ENCODE measurements at places on chromosomes 6 and 20. TPM values are rescaled to one million over a fixed set of nuclear protein-coding genes. Genes with fewer than 3 reads are reported as not detected.

The TPBG gene
- 21.2 TPM for total RNA-seq

The LRFN2 gene
- 0.32 TPM for total RNA-seq

The HBS1L gene
- total RNA-seq, result 47.0 TPM

The ADAM33 gene
- 2.5 TPM for total RNA-seq

DNA sequence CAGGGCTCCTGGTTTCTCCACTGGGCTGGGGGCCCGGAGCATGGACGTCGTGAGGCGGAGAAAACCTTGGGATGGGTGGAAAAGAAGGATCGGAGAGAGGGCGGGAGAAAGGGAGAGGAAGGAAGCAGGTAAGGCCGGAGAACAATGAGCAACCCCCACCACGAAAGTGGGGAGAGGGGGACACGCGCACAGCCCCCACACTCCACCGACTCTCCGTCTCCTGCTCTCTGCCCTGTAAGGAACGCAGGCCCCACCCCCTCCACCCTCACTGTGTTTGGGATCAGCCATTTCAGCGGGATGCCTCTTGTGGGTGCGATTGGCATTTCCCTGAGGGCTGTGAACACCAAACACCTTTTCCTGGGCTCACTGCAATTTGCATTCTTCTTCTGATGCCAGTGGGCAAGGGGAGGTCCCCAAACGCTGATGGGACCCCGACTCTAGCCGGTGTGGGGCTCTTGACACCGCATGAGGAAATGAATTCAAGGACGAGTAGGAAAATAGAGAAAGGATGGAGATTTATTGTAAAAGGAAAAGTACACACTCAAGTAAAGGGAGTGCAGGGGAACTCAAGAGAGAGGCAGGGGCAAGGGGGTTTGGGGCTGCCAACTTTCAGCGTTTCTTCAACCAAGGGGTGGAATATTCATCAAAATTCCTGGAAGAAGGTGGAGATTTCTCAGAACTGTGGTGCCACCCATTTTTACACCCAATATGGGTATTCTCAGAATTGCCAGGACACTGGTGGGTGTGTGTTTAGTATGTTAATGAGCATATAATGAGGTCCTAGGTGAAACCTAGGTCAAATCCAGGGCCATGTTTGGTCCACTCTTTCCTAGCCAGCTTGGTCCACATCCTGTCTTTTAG lies 13.1 kb upstream of the RAET1L start:
- ATAC-seq, result peak; percentile 48

The IL17A gene
- total RNA-seq, result not detected

GRCh38 chr6:68094070-68094469 lies 541.0 kb upstream of the ADGRB3 start:
- ATAC-seq, result no peak

- no peak for ATAC-seq
Observed at GRCh38 chr20:9602847-9603183, 88.4 kb downstream of the LAMP5 start.

GRCh38 chr20:3749689-3750531 lies 17.4 kb downstream of the HSPA12B start:
- peak; percentile 24 for ATAC-seq

The THBD gene
- total RNA-seq, result 46.5 TPM

DNA sequence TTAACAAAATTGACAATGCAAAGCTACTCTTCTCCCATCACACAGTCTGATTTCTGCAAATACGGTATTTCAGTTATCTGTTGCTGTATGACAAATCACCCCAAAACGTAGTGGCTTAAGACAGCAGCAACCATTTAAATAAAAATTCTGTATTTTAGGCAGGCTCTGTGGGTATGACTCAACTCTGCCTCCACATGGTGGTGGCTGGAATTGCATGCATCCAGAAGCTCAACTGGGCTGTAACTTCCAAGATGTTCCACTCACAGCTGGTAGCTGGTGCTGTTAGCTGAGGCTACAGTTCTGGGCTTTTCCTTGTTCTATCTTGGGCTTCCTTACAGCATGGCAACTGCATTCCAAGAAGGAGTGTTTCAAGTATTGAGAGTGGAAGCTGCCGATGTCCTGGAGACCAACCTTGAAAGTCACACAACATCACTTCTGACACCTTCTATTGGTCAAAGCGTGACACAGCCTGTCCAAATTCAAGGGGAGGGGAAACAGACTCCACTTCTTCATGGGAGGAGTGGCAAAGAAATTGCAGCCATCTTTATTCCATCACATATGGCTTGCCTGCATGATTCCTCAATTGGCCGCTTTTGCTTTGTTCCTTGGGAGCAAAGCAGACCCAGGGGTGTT lies 39.7 kb upstream of the TULP1 start:
- ATAC-seq, result peak; percentile 71

The MRAP2 gene
- total RNA-seq, result 1.0 TPM

DNA sequence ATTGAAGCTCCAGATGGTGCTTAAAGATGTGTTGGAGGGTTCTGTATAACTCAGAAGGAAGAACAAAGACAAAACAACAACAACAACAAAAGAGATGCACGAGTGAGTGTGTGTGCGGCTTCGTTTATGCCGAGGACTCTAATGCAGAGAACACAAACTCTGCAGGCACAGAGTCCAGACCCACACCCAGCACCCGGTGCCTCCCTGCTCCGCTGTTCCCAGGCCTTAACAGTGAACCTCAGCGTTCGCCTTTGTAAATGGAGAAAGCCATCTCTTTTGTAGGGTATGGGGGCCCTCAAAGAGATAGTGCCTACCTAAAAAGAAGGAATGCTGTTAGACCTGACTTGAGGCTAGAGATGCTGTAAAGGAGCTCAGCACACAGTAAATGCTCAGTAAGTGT lies 243.3 kb downstream of the ERMARD start:
- ATAC-seq, result no peak
